ENCODE measurements at places on chromosomes 6 and 20.

DNA sequence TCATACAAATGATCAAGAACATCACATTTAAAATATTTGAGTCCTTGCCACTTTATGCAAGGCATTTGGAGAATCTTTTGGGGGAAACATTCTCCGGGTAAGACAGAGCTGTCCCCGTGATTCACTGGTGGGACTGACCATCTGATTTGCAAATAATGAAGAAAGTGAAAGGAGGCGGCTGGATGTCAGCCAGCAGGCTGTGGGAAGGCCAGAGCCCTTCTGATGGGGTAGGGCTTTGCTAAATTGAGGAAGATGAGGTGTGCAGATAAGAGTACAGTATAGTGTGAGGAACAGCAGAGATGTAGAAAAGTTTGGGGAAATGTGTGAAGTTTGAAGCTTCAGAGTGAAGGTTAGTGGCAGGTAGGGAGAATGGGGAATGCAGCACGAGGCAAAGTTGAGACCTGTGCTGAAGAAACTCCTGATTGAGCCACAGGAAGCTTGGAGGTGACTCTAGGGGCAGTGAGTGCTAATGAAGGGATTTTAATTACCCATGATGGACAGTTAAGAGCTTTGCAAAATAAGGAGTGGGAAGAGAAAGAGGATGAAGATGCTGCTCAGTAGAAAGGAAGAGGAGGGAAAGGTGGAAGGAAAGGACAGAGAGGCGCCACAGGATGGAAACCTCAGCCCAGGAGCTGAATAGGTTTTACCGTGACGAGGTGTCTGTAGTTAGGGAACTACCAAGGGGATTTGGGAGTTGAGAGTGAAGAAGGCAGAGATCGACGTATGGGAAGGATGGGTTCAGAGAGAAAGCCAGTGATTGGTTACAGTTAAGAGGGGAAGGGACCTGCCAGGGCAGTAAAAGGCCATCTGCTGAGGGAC, 68.7 kb downstream of the SNX9 start:
- no peak for DNase-seq

DNA sequence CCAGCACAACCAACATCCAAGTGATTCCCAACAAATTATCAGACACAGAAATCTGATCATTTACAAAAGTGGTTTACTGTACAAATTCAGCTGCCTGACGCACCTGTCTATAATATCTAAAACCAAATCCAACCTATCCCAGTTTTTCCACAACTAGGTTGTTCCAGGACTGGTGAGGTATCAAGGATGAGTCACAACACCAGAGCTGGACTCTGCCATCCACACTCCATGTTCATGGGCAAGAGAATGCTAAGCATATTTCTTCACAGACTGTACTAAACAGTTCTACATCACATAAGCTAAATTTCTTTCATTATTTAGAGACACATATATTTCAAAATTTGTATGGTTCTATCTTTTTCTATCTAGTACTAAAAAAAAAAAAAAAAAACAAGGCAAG, 141.6 kb downstream of the BTBD9 start:
- DNase-seq = no peak

DNA sequence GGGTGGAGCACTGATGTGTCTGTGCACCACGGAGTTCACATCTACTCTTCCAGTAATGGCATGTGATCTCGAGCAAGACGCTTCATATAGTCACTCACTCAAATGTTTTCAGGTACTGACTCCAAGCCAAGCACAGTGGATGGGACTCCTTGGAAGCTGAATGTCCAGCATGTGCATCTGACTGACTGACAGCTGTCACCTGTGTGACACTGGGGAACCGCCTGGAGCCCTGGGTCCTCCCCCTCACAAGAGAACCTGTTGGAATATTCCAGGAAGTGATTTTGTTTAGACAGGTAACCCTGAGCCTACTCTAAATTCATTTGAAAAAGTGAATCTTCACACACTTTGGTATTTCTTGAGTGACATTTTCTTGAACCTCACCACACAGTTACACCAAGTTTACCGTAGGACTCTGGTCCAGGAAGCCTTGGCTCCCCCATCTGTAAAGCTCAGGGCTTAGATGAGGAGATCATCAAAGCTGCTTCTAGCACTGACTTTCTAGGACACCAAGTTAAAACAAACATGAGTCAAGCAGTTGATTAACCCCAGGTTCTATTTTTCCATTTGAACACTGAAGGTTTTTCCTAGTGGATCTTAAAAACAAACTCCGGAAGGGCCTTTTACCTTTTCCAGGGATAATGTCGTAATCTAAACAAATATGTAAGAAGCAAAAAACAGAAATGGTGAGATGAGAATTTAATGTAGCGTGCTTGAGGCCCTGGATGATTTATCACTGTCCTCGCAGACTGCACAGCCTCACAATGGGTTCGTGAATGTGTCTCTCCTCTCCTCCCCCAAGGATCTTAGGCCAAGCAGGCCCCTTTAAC, 50.1 kb downstream of the EDN3 start:
- DNase-seq = no peak

DNA sequence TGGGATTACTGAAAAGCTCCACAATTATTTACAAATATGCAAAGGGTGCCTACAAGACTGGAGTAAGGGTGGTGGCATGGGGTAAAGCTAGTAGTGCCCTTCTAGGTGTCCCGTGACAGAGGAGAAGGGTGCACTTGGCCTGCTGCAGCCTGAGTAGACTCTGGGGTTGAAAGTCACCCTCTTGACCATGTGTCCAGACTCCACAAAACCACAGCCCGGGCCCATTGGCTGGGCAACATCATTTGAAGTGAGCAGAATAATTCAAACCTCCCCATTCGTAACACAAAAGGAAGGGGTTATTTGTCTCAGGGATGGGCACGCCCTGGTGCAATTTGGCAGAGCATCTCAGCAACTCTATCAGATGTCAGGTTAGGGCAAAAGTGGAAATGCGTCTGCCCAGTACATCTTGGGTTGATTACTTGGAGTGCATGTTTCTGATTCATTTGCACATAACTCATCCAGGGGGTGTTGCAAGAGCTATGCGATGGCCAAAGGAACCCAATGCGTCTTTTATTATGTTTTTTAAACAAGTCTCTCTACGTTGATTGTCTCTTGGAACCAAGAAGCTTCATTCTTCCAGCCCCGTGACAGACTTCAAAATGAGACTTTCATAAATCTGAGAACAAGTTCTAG, 56.7 kb downstream of the ISM1 start:
- no peak for DNase-seq
